ENCODE measurements at places on chromosomes 7 and 10.

DNA sequence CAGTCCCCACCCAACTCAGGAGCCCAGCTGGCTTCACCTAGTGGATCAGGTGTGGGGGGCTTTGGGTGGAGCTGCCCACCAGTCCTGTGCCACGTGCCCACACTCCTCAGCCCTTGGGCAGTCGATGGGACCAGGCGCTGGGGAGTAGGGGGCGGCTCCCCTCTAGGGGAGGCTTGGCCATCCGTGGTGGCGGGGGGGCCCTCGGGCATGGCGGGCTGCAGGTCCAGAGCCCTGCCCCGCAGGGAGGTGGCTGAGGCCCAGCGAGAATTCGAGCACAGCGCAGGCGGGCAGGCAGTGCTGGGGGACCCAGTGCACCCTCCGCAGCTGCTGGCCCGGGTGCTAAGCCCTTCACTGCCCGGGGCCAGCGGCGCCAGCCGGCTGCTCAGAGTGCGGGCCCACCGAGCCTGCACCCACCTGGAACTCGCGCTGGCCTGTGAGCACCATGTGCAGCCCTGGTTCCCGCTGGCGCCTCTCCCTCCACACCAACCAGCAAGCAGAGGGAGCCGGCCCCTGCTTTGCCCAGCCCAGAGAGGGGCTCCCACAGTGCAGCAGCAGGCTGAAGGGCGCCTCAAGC, 29.3 kb downstream of the ASNS start:
- no peak for DNase-seq

- peak; percentile 63 for DNase-seq
These were observed 1.3 kb downstream of the TBC1D12 start for GRCh38 chr10:94403380-94404213.

DNA sequence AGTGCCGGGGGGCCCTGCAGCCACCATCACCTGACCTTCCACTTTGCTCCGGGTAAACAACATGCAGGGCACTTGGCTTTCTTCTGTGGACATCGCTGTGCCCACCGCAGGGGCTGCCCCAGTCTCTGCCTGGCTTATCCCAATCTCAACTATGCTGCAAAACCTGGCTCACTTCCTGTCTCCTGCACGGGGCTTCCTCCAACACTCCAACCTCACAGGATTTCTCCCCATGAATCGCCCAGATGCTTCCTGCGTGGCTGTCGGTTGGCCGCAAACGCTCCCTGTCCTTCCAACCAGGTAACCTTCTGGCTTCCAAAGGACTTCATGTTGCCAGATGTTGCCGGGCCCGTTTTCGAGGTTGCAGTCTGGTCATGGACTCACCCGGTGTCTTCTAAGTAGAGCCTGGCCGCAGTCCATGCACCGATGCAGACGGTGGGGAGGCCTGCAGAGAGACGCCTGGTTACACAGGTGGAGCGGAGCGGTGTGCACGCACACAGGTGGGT, 109.0 kb downstream of the VIPR2 start:
- peak; percentile 10 for DNase-seq

DNA sequence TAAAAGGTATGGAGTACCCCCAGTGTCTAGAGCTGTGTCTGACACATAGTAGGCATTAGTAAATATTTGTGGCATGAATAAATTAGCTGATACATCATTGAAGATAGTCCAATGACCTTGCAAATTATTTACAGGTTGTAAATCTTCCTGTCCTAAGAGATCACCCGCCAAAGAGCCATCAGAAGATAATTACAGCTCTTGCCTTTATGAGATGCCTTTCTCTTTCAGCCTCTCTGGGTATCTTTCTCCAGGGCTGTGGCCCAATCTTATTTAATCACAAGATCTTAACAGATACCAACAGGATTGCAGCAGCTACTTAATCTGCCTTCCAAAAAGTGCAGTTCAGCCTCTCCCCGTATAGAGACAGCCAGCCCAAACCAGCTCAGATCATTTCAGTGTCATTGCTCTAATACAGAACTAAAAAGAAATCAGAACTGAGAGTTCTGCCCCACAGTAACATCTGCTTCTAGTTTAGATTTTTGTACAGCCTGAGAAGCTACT, 41.5 kb downstream of the MYOF start:
- no peak for DNase-seq

DNA sequence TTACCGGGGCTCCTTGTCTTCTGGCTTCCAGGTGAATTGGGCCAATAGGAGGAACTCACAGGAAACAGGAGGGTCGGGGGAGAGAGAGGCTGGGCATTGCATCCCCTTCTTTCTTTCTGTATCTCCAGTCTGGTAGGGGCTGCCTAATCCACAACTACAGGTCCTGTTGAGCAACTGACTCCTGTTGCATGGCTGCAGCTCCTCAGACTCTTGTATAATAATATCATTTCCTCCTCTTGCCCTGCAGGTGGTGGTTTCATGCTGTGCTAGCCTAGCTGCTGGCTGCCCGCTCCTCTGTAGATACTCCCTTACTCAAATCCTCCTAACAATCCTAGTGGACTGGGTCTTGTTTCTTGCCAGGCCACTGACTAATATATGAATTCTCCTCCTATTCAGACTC, 276.5 kb upstream of the SMIM30 start:
- no peak for DNase-seq

Measured in liver (tissue), 10 donors.